NCI-H460 (cell line): ENCODE measurements at places on chromosomes 6 and 20. TPM values are rescaled to one million over a fixed set of nuclear protein-coding genes. Genes with fewer than 3 reads are reported as not detected.

DNA sequence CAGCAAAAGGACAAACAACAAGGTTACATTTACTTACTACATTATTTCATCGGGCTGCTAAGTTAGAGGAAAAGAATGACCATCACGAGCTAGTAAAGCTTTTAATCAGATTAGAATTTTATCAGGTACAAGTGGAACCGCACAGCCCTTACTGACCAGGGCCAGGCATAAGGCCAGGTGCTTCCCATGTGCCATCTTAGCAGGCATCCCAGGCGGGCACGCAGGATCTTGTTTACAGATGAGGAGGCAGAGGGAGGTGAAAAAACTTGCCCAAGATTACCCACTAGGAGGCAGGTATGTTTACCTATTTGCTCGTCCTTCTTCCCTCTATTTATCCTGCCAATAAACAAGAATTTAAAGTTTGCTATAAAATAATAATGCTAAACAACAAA lies 10.7 kb downstream of the EZR start:
- DNase-seq: no peak

GRCh38 chr20:52010541-52010940 lies 181.0 kb downstream of the ZFP64 start:
- no peak for DNase-seq

DNA sequence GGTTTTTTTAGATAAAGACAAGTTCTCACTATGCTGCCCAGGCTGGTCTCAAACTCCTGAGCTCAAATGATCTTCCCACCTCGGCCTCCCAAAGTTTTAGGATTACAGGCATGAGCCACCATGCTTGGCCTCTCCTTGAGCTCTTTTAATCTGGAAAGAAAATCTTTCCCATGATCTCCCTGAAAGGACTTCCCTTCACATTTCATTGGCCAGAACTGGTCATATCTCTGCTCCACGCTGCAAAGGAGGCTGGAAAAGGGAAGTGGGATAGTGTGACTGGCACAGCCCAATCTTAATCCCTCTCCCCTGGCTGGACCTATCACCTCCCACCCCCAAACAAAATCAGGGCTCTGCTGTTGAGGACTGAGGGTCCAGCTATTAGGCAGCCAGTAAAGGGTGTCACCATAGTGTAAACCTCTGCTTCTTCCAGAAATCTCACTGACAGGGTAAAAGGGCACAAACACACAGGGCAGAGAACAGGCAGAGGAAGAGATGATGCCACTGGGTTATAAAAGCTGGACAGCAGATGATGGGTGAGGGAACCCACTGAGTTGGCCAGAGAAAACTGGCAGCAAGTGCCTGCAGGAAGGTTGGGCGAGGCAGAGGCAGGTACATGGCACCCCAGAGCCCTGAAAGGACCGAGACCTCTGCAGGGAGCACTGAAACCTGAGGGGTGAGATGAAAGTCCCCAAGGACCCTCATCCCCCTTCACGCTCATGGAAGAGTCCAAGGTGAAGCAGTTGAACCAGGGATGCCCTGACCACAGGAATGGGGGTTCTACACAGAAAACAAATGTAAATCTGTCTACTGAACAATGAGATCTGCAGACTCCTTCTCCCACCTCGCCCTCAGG lies 83.1 kb upstream of the PTPN1 start:
- DNase-seq: no peak

The FLOT1 gene
- total RNA-seq: 137 and 149 TPM in 2 replicates

DNA sequence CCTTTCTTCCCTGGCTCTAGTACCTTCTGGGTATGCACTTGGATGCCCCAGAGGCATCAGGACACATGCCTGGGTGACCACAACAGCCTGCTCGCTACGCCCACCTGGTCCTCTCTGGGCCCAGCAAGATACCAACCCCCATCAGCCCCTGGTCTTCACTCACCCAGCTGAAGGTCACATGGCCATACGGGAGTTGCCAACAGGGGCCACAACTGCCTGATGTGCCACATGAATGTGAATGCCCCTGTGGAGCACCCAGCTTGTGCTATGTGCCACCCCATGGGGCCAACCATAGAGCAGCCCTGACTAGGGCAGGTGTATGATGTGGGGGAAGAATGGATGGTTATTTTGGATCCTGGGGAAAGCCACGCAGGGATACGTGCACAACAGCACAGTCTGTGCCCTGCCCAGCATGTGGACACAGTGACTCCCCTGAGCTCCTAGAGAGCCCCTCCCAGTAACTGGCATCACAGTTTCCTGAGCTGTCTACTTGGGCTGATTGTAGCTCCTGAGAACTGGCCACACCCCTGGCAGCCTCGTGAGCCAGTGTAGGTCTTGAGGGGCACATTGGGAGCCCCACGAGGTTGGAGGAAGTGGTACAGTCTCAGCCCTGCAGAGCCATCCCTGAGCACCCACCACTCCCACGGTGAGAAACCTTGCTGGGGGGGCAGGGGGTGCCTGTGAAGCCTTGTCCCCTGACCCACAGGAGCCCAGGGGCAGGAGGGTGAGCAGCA lies 10.5 kb upstream of the PCMTD2 start:
- no peak for DNase-seq

The BMP7 gene
- total RNA-seq: 0.17 and 0.23 TPM in 2 replicates

The MATN4 gene
- not detected in 2 replicates for total RNA-seq

- no peak for DNase-seq
Observed at GRCh38 chr6:16244869-16245451, 6.6 kb downstream of the GMPR start.

- DNase-seq: no peak
Observed at GRCh38 chr20:50995506-50995905, 27.4 kb downstream of the KCNG1 start.

The STMND1 gene
- not detected in 2 replicates for total RNA-seq

DNA sequence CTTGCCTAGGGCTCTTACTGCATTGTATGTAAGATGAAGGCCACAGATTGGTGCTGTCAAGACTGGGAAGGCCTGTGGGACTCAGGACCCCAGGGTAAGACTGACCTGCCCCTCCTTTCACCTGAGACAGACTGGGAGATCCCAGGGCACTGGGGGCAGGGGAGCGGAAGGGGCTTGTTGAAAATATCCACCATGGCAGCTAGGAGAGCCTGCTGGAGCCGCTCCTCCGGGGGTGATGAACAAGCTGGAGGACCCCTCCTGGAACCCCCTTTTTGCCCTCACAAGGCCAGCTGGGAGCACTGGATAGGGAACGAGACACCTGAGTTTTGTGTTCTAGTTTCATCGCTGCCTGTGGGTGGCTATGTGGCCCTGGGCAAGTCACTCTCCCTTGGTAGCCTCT lies 9.2 kb upstream of the SDCBP2 start:
- DNase-seq: no peak

DNA sequence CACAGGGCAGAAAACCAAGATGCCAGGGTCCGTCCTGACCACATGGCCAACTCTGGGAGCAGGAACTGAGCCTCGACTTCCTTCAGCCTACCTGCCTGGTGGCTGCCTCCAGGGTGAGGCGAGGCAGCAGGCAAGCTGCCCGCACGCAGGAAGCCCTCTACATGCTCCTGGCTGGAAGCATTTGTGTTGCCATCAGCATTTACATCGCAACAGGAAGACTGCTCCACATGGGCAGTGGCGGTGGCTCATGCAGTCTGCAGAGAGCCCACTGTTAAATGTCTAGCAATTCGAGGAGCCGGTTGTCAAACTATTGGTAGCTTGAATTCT lies 233.8 kb downstream of the SYNDIG1 start:
- no peak for DNase-seq

The PCSK2 gene
- total RNA-seq: 0.77 and 1.2 TPM in 2 replicates

The WFDC2 gene
- total RNA-seq: not detected in 2 replicates

The PAX1 gene
- 0.12 and 0.54 TPM in 2 replicates for total RNA-seq

DNA sequence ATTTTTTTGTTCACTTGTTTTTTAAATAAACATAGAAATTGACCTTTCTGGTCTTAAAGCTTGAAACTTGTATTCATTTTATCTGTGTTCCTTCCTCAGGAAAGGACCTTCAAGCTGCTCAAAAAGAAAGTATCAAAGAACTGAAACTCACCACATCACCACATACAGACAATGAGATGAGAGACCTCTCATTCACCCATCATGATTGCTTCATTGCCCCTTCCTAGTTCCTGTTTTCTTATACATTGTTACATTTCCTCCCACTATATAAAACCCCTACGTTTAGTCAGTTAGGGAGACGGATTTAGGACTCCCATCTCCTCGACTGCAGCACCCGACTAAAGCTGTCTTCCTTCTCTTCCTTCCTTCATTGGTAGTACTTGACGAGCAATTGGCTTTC lies 180.5 kb upstream of the OPRM1 start:
- DNase-seq: no peak

The RAB44 gene
- total RNA-seq: not detected in 2 replicates

The WFDC12 gene
- total RNA-seq: not detected in 2 replicates

The BIRC7 gene
- 0.57 TPM in 1 of 2 replicates, not detected in the other for total RNA-seq

DNA sequence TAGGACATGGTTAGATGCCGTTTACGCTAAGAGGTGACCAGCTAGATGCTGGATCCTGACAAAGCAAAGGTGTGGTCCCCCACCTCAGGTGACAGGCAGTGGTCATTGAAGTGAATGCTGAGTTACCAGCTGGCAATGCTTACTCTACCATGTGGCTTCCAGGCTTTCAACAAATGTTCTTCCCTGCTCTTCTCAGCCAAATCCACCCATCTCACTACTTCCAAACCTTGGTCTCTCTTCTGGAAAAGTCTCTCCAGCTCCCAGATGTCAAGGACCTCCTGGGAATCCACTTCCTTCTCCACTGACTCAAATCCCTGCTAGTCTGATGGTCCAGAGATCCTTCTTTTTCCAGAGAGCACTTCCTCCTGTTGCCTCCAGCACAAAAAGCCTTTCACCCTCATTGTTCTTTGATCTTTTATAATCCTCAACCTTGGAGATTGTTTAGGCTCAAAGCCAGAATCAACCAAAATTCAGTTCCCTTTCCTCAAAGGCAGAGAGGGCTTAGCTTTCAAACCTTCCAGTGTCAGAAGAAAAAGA lies 228.0 kb downstream of the ZNF217 start:
- no peak for DNase-seq

- no peak for DNase-seq
Observed at GRCh38 chr6:25922301-25922700, 8.2 kb downstream of the SLC17A2 start.

DNA sequence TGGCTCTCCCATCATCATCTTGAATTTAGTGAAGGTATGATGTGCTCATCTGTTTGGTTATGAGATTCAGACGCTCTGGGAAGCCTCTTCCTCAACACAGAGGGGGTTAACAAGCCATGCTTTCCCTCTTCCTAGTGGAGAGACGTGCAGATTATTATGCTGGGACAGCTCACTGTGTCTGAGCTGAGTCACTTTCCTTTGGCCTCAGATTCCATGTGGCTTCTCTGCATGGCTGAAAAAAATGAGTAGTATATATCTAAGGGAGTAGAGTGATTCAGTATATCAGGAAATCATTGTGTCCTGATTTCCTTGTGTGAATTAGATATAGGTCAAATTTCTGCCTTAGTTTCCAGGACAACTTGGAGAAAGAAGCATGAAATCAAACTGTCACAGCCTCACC lies 52.6 kb downstream of the FIG4 start:
- DNase-seq: no peak

The THEMIS gene
- not detected in 2 replicates for total RNA-seq

The TUBB2A gene
- 17.1 and 19.5 TPM in 2 replicates for total RNA-seq

DNA sequence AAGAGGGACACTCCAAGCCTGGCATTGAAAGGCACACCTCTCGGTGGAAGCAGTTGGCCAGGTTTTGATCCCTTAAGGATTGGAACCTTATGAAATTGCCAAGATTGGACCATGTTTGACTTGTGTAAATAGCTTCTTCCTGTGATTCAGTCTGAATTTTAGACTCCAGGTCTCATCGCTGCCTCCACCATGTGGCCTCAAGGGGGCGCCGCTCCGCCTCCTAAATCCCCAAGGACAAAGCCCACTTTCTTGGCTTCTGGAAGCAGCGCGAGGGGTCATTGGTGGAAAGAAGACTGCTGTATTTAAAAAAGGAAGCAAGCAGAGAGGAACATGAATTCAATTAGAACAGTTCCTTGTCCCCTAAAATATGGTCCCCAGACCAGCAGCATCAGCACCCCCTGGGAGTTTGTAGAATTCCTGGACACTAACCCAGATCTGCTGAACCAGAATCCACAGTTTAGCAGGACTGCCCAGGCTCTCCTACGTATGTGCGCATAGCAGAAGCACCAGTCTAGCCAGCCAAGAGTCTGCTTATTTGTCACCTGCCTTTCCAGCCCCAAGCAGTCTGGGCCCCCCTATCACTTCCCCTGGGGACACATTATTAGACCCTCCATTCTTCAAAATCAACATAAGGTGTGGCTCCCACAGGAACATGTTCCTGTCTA lies 108.5 kb downstream of the LY86 start:
- peak; percentile 55 for DNase-seq

DNA sequence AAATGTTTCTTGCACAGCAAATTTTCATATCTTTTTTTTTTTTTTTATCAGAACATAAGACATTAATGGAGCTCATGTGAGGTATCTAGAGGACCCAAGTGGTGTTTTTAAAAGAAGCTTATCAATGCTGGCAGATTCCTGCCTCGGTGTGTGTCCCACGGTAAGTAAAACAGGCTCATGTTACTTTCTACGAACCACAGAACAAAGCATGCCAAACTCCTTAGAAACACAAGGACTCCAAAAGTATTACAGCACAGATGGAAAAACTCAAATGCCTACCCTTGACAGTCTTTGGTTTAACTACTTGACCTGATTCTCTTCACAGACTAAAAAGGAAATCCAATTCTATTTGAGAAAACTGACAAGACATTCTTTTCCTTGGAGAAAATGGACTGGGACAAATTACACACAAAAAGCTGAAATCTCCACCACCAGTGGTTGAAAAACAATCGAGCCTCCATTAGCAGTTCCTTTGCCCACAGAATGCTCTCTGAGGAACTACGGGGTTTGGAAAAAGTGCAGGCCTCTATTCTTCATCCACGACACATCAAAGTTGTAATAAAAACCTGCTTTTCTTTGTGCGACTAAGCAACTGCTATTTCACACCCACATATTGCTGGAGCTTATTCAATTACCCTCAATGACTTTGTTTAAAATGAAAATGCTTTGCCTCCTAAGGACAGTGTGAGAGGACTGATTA lies 5.4 kb downstream of the METTL24 start:
- DNase-seq: no peak

- DNase-seq: no peak
Observed at GRCh38 chr6:141153563-141153962, 979.2 kb upstream of the GJE1 start.

DNA sequence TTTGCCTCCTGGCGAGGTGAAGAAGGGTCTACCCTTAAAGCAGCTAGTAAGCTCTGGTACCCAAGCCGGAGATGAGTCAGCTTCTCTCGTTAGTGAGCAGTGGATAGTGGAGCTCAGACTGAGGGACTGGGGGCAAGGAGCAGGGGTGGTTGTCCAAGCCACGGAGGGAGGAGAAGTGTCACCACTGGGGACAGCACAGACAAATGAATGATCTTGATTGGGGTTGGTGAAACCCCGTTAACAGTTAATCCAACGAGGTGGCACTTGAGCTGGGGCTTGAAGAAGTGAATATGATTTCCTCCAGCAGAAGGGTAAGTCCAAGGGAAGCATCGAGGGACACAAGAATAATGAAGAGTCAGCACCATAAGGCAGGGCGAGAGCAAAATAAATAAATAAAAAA lies 43.0 kb downstream of the JARID2 start:
- no peak for DNase-seq
